ENCODE measurements at places on chromosomes 7 and 10.

- no peak for DNase-seq
These were observed 73.5 kb downstream of the CTNNA3 start for GRCh38 chr10:67622511-67622910.

- no peak for DNase-seq
These were observed 3.2 kb upstream of the NRBF2 start for GRCh38 chr10:63129888-63130287.

GRCh38 chr7:2299131-2299829, 15.0 kb downstream of the SNX8 start:
- peak; percentile 69 for DNase-seq

DNA sequence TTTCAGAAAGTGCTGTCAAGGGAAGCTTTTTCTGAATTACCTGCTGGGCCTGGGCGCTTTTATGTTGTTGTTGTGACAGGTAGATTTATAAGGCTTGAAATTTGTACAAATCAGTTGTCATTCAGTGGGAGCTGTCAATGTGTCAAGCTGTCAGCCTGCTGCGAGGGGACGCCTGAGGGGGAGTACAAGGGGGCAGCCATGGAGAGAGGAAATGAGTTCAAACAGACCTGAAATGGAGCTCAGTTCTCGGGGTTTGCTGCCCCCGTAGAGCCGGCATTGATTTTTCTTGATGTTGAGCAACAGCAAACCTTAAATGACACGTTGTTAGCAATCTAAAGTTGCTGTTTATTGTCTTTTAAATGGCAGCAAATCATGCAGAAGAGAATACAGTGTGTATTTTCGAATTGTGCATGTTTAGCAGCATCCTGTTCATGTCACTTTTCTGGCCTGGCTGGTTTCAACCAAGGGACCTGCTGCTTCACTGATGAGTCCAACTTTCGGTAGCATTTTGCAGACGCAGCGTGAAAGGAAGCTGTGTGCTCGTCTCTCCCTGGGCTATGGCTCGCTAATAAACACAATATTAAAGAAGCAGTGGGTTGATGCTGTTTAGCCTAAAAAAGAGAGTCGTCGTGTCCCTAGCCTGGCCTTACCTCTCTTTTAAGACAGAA, 166.5 kb downstream of the LRMDA start:
- no peak for DNase-seq

GRCh38 chr7:157739031-157739430, 402.2 kb downstream of the DNAJB6 start:
- no peak for DNase-seq

DNA sequence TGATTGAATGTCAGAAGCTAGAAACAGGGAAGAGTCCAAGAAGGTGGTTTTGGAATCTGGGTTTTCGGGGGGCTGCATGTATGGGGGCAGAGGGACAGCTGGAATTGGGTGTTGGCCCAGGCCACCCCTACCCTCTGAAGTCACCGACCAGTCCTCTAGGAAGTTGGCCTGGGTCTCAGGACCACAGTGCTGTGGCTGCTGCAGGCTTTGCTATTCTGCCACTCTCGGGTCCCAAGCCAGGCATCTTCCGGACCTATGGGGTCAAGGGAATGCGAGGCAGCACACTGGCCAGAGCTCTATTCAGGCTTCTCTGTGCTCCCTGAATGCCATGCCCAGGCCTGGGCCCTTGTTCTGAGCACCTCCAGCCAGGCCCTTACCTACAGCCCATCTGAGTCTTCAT, 13.2 kb downstream of the FGF8 start:
- DNase-seq, result no peak
